ENCODE measurements at places on chromosomes 16 and 17.

DNA sequence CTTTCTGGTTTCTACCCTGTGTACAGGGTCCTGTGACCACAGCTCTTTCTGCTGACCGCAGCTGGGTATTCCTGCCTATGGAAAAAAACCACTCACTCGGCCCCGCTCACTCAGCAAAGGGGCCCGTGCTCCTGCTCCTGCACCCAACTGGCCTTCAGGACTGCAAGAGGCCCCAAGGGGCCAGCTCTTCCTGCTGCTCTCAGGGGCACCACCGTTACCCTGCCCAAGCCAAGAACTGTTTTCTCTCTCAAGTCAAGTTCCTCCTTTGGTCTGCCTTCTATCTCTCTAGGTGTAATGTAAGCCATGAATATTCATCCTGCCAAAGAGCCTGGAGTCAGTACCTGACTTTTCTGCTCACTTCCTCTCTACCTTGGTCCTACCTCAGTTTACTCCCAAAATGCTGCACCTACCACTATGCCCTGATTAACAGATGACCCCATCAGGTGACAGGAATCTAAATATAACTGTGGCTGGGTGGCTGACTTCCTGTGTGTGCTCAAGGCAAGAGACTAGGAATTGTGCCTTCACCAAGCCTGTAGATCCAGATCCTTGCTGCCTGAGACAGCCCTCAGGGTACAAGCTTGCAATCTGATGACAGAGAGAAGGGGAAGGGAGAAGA is 20.4 kb upstream of the SCIMP start:
- no peak for DNase-seq

DNA sequence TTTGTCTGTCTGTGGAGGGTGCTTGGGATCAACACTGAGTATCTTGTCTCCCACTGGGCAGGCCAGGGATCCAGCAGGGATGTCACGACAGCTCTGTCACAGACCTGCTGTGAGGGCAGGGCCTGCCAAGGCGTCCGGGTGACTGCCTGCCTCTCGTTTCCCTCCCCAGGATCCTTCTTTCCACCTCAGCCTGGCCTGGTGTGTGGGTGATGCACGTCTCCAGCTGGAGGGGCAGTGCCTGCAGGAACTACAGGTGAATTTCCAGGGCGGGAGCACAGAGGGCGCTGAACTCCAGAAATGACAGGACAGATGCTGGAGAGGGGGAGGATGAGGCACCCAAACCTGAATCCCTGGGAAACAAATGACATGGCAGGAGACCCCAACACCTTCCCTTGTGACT is 6.8 kb upstream of the MMP15 start:
- DNase-seq = no peak

- DNase-seq = no peak
Observed at GRCh38 chr16:88649924-88650748, 717 bp downstream of the CYBA start.

- no peak for DNase-seq
Observed at GRCh38 chr17:22441776-22442175, 749.5 kb downstream of the KCNJ18 start.

DNA sequence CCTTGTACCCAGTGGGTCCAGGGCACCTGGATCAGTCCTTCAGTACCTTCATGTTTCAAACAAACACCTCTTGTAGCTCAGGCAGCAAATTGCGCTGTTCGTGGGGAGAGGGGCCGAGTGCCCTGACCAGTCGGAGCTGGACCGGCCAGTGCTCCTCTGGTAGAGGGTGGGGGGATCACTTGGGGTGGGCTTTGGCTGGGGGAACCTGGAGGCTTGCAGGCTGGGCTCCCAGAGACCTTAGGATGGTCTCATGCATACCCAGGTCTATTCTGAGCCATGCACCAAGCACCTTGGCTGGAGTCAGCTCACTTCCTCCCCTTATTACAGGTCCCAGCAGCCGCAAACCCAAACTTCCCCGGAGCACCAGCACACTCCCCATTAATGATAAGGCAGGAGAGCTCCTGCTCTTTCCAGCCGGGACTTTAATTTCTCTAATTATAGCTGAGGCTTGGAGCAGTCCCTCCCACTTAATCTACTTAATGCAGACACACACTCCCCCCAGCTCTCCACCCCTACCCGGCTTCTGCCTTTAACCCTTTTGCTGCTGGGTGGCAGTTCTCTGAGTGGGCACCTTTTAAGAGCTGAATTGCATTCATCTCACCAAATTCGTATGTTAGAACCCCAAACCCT is 26.3 kb upstream of the MGAT5B start:
- no peak for DNase-seq

- DNase-seq = no peak
Observed at GRCh38 chr17:32609884-32610650, 123.3 kb downstream of the CDK5R1 start.

DNA sequence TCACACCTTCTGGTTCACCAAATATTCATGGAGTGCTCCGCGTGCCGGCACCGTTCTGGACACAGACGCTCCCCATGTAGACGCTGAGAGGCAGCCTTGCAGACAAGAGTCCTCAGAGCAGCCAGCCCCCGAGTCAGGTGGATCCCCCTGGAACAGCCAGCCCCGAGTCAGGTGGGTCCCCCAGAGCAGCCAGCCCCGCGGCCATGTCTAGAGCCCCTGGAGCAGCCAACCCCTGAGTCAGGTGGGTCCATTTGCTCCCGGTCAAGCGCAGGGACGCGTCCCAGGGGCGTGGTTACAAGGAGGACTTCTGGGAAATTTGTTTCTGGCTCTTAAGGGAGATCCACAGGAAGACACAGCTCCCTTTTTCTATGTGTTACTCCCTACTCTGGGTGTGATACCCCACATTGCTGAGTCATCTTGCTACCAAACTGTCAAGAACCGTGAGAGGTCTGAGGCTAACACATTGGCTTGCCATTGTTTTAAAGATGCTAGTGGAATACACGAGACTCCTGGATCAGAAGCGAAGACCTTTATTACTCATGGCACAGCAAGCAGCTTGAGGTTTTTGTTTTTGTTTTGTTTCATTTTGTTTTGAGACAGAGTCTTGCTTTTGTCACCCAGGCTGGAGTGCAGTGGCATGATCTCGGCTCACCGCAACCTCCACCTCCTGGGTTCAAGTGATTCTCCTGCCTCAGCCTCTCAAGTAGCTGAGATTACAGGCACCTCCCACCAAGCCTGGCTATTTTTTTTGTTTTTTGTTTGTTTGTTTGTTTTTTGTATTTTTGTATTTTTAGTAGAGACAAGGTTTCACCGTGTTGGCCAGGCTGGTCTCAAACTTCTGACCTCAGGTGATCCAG is 43.3 kb upstream of the CBFA2T3 start:
- DNase-seq = no peak

DNA sequence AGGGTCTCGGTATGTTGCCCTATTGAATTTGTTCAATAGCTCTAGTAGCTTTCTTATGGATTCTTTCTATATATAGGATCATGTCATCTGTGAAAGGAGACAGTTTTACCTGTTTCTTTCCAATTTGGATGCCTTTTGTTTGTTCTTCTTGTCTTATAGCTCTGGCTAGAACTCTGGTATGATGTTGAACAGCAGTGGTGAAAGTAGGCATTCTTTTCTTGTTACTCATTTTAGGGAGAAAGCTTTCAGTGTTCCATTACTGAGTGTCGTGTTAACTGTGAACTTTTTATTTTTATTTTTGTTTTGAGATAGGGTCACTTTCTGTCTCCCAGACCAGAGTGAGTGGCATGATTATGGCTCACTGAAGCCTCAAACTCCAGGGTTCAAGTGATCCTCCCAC is 21.2 kb downstream of the EFCAB5 start:
- no peak for DNase-seq

DNA sequence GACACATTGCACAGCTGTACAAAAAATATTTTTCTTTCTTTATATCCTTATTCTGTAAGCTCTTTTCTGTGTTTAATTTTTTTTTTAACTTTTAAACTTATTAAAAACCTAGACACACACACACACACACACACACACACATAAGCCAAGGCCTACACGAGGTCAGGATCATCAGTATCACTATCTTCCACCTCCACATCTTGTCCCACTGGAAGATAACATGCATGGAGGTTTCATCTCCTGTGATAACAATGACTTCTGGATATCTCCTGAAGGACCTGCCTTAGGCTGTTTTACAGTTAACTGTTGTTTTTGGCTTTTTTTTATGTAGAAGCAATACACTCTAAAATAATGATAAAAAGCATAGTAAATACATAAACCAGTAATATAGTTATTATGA is 71.2 kb downstream of the TNRC6C start:
- no peak for DNase-seq

DNA sequence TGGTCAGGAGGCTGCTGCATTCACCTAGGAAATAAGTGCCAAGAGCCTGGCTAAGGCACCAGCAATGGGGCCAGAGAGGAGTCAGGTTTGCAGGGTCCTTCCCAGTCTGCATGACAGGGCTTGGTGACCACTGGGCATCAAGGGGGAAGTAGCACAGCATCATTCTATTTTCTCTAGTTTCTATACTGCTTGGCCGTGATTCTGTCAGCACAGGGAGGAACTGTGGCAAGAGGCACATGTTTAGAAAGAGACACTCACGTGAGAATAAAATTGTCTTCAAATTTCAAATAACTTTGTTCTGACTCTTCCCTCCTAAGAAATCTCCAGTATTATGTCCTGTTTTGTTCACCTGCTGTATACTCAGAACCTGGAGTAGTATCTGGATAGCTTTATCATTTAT is 37.8 kb downstream of the ERN1 start:
- DNase-seq = no peak

- no peak for DNase-seq
Observed at GRCh38 chr17:41865596-41865893, 322 bp upstream of the KLHL11 start.
